Stimulated activated CD4-positive, alpha-beta T cell treated with anti-CD3 and anti-CD28 coated beads, Interleukin-1b, Interleukin-23, amount 100 ng/mL, for 1 hour (primary cell): ENCODE measurements at places on chromosomes 1 and 21.

DNA sequence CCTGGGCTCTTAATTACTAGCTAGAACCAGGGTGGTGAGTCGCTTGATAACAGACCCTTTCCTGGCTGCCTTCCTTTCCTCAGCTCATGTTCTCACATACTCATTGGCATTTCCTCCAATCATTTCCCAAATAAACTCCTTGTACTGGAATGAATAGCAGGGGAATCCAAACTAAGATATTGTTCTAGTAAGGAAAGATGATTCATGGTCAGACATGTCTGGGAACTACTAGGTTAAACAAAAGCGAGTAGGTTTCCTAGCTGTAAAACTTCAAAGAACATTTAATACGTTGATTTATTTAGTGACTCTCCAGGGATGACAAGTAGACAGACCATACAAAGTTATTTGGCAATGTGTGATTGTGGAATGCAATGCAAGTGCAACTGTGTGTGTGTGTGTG lies 121.2 kb upstream of the KCNJ6 start:
- no peak for DNase-seq

DNA sequence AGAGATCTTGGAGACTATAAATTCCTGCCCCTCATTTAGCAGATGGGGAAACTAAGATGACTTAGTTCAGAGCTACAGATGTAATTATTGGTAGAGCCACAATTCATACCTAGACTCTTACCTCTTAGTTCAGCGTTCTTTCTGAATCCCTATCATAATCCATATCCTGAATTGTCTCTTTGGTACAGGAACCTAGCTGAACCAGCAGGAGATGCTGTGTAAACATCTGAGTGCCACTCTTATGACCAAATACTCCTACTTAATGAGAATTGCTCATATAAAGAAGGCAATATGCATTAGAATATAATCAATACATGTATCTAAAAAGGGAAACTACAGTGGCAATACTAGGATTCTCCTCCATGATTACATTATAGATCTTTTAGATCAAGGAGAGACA lies 459.0 kb downstream of the SIPA1L2 start:
- no peak for DNase-seq

- DNase-seq, result no peak
Measured at GRCh38 chr1:161382214-161383019, 14.7 kb upstream of the CFAP126 start.

- no peak for DNase-seq
Measured at GRCh38 chr1:215643592-215644321, 76.7 kb downstream of the KCTD3 start.

DNA sequence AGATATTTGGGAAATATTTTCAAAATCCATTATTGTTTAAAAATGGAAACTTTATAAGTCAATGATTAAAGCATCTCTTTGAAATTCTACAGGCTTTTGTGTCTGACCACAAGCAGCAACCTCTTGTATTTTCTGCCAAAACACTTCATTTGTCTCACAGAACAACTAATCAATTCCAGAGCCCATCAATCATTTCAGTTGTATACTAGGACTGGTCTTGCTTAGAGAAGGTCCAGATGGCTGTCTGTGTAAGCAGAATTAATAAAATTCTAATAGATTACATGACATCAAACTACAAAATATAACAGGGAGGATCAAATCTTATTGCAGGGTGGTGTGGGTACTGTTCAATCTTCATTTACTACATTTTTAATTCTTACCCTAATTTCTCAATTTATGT lies 76.4 kb downstream of the ACBD6 start:
- DNase-seq, result no peak

- DNase-seq, result no peak
Measured at GRCh38 chr1:27603309-27603680, 649 bp downstream of the AHDC1 start.

DNA sequence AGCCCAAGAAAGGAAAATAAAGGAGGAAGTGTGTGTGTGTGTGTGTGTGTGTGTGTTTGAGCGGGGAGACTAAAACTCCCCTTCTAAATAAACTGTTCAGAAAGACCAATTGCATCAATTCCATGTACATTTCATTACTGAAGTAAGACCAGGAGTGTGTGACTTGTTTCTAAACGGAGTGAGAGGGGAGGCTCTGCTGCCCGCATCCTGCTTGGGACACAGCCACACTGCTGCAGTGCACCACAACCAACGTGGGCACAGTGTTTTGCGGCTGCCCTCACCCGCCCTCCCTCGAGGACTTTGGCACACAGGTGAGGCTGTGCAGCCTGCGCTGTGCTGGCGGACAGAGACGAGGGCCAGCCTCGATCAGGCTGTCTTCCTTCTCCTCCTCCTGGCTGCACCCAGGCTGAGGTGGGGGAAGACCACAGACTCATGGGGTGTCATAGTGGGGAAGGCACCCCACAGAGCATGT lies 31.0 kb upstream of the H6PD start:
- DNase-seq, result no peak

- no peak for DNase-seq
Measured at GRCh38 chr1:162672622-162673260, 40.5 kb downstream of the DDR2 start.

DNA sequence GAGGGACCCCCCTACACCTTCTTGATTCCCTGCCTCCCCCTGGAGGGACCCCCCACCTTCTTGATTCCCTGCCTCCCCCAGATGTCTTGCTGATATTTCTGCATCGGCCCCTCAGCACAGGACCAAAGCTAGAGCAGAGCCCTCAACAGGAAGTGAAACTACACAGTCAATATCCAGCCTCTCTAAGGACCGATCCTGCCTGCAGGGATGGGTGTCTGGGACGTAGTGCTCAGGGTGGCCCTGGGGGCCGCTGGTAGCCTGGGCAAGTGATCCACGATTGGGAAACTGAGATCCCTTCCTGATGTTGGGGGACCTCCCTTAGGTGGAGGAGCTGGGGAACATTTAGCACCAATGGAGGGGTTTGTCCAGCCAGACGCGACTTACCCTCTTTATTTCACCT lies 3.9 kb upstream of the LEFTY2 start:
- DNase-seq, result no peak

DNA sequence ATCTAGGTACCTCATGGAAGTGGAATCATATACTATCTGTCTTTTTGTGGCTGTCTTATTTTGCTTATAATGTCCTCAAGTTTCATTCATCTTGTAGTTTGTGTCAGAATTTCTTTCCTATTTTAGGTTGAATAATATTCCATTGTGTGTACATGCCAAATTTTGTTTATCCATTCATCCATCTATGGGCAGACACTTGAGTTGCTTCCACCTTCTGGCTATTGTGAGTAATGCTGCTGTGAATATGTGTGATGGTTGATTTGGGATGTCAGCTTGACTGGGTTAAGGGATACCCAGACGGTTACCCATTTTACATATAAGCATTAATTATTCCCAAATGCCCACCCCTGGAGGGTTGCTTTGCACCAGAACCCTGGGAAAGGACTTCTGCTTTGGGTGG lies 477.5 kb downstream of the PTPRU start:
- DNase-seq, result no peak

DNA sequence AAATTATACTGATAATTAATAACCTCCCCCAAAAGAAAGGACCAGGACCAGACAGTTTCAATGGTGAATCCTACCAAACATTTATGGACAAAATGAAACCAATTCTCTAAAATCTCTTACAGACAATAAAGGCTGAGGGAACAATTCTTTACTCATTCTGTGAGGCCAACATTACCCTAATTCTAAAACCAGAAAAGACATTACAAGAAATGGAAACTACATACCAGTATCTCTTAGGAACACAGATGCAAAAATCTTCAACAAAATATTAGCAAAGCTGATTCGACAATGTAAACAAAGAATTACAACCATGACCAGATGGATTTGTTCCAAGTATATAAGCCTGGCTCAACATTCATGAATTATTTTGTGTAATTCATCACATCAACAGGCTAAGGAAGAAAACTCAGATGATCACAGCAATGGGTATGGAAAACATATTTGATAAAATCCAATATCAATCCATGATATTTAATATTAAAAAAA lies 8.6 kb downstream of the TMED5 start:
- DNase-seq, result no peak

- DNase-seq, result no peak
Measured at GRCh38 chr1:115320377-115320776, 17.7 kb downstream of the NGF start.

DNA sequence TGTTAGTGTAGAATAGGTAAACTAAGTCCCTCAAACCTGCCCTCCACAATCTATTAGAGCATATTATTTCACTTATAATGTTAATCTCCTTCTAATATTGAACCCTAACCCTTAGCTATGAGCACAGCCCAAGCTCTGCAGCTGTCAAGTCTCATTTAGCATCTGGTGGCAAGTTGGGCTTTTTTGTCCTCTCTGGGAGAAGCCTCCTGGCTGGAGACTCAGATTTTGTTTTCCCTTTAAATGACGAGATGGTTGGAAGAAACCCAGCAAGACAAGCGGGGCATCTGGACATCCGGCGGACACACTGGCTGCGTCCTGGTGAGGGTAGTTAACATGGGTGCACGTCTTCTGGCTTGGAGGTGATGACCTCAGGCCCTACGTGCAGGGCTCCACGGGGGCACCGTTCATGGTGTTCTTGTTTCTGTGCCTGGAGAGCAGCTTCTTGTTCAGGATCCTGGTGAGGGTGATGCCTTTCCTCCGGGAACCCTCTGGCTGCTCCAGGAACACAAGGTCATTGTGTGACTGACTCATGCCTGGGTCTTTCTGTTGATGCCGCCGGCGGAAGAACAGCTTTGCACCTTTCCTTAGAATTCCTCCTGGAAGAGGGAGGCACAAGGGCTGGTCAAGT lies 9.7 kb upstream of the PRDM15 start:
- DNase-seq, result no peak

- DNase-seq, result no peak
Measured at GRCh38 chr1:68454534-68454933, 4.8 kb upstream of the RPE65 start.
